ENCODE measurements at places on chromosomes 3 and 15. TPM values are rescaled to one million over a fixed set of nuclear protein-coding genes. Genes with fewer than 3 reads are reported as not detected.

Gene SLC12A8
- total RNA-seq, result 1.3 TPM

Gene SUCLG2
- 46.9 TPM for total RNA-seq

Gene FGF7
- not detected for total RNA-seq

- DNase-seq, result no peak
Measured at GRCh38 chr3:24640330-24640877, 145.8 kb upstream of the THRB start.

GRCh38 chr15:67422296-67422695, 98.6 kb upstream of the C15orf61 start:
- no peak for DNase-seq

DNA sequence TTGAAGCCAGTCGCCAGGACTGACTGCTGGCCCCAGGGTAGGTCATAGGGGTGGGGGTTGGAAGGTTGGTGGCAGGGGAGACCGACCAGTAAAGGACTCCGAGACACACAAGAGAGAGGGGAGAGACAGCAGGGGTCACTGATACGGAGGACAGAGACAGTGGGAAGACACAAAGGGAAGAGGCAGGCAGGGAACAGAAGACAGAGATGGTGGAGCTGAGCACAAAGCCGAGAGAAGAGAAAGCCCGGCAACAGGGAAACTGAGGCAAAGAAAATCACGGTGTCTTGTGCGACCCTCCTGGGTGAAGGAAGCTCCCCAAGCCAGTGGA, 510 bp downstream of the RASL12 start:
- DNase-seq, result no peak

DNA sequence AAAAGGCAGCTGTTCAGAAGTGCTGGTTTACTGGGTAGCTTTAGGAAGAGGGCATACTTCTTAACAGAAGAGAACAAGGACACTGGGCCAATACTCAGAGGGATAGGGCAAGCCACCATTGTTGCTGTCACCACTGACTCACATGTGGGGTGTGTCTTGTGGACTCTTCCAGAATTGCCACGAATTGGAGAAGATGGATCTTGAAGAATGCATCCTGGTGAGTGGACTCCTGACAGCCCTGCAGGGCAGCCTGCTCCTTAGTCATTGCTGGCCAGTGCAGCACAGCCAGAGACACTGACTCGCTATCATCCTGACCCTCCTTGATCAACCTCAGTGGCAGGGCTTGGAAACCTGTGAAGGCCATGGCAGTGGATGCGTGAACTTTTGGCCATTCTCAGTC, 62.3 kb downstream of the UBP1 start:
- no peak for DNase-seq

GRCh38 chr15:70097063-70097320, 725 bp downstream of the TLE3 start:
- no peak for DNase-seq

GRCh38 chr3:177758126-177758525, 560.8 kb upstream of the TBL1XR1 start:
- no peak for DNase-seq

DNA sequence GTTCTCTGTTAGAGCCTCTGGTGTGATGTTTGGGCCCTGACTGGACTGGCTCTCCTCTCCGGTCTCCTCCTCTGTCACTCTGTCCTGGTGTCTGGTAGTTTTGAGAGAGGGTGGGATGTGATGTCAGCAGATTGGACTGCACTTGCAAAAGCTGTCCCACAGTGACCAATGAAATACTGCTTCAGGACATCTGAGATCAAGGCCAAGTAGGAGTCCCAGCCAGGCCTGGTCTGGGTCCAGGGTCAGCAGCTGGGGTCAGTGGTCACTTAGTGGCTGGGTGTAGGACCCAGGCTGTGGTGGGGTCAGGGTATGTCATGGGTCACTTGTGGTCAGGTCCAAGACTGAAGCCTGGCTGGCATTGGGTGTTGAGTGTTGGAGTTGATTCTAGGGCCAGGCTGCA, 20.9 kb downstream of the ALDH1L1 start:
- no peak for DNase-seq

DNA sequence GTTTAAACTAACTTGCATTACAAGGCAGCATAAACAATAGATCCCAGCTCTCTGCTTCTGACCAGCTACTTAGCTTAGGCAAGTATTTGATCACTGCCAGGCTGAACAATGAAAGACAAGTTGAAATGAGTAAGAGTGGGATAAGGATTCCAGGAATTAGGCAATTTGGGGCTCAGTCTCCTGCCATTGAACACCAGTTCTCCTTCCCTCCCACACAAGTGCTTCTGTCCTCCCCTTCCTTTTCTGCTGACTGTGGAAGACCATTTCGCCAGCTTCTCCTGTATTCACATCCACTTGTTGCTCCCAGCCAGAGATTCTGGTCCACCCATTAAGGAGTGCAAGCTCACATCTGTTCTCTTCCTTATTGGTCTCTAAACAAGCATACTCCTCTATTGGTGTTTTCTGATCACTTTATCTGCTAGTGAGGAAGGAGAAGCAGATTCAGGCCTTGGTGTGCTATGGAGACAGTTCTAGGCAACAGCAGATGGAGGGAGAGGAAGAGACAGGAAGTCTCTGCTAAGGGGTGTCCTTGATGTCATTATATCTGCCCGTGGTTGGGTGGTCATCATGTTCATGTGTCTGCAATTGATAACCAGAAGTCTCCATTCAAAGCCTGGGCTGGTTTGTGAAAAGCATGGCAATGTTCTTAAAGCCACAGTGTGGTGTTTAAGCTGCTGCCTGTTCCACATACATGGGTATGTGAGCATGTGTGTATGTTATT, 121.5 kb downstream of the PLCL2 start:
- no peak for DNase-seq

DNA sequence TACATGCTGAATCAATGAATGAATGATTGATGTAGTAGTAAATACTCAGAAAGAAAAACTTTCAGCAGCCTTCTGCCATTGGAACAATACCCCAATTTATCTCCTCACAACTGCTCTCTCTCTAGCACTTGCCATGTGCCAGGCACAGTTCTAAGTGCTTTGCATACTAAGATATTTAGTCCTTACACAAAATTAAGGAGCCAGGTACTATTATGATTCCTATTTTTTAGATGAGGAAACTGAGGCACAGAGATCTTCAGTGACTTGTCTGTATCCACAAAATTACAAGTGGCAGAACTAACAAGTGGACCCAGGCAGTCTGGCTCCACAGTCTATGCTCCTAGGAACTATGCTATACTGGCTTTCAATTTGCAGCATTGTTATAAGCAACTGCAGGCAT, 279.2 kb downstream of the LSAMP start:
- DNase-seq, result no peak
